ENCODE measurements at places on chromosomes 5 and 9.

GRCh38 chr5:139475865-139476617 is 5.2 kb downstream of the SMIM33 start:
- DNase-seq = no peak

- DNase-seq = no peak
Observed at GRCh38 chr5:68021227-68021626, 194.3 kb upstream of the PIK3R1 start.

- DNase-seq = no peak
Observed at GRCh38 chr9:134629061-134629585, 12.5 kb upstream of the COL5A1 start.

- DNase-seq = no peak
Observed at GRCh38 chr9:31608416-31608815, 776.0 kb upstream of the ACO1 start.

DNA sequence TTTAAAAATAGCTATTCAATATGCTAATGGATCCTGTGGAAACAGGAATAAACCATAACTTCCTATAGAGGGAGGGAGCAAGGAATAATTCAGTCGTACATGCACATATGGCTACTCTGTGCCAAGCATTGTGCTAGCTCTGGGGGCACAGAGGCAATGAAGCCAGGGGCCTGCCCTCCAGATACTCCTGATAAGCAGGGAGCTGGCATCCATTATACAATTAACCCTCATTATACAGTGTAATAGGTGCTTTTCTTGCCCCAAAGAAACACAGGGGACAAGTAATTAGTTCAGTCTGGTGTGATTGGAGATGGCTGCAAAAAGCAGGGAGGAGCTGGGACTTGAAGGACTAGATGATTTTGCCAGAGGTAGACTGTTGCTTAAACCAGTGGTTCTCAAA is 200.4 kb downstream of the SREK1 start:
- no peak for DNase-seq

DNA sequence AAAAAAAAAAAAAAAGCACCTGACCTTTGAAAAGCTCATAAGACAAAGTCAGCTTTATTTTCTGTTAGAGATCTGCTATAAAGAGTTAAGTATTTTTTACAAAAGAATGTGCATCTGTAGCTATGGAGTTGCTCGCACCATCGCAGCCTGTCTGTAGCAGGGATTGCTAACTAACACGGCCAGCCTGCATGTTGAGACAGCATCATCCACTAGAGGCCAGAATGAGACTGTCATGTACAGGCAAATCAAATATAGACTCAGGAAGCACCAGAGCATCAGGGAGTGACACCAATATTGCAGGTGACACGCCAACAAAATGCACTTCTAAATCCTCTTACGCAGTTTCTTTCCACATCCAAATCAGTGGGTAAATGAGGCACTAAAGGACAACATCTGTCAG is 136.3 kb upstream of the RASEF start:
- DNase-seq = no peak

- no peak for DNase-seq
Observed at GRCh38 chr9:122780026-122780425, 8.7 kb upstream of the OR5C1 start.

Data from activated CD4-positive, CD25-positive, alpha-beta regulatory T cell treated with anti-CD3 and anti-CD28 coated beads, Interleukin-2, amount 50 U/mL, for 16 hours (primary cell).